ENCODE measurements at places on chromosomes 16 and 17.

DNA sequence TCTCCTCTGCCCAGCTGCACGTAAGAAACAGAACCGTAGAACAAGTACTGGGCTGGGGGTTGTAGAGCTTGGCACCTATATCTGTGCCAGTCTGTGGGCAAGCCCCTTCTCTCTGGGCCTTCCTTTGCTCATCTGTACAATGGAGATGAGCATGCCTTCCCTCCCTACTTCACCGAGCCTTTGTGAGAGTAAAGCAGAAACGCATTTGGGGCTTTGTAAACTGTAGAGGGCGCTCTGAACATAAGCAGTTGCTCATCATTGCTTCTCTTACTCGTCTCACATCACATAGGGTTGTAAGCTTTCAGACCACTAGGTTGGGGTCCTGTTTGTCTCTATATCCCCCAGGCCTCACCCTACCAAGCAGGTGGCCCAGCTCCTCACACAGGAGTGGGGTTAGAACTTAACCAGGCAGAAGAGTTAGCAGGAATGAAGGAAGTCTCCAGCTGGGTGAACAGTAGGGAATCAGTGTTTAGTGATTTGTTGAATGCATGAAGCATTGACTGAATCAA lies 15.1 kb downstream of the SAMD14 start:
- no peak for DNase-seq

DNA sequence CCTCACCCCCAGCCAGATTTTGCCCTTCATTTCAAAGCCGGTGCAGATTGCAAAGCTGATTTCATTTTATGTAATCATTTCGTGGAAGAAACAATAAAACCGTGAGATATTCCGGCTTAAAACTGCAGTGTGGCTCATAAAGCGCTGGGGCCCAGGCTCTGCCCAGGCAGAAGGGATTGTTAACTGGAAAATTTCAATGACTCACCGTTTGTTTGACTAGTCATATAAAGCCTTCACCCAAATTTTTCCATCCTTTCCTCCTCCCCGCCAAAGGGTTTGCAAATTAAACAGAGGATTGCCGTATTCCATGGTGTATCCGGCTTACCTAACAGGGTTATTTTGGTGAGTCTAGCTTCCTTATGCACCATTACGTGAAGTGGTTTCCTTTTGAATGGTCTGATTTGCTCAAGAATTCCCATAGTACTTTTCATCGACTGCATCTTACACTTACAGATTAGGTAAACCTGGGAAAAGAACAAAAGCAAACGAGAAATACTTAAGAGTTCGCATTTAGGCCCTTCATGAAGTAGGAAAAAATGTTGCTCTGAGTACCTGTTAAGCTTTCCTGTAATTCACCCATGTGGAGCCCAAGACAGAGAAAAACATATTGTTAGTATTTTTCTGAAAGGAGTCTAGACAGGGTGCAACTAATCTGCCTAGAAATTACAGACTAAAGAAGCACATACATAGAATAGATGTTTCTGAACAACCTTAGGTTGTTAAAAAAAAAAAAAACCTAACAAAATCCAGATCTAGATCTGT lies 949 bp upstream of the GSPT1 start:
- no peak for DNase-seq

- no peak for DNase-seq
These were observed 9.9 kb upstream of the USP32 start for GRCh38 chr17:60401819-60402218.

DNA sequence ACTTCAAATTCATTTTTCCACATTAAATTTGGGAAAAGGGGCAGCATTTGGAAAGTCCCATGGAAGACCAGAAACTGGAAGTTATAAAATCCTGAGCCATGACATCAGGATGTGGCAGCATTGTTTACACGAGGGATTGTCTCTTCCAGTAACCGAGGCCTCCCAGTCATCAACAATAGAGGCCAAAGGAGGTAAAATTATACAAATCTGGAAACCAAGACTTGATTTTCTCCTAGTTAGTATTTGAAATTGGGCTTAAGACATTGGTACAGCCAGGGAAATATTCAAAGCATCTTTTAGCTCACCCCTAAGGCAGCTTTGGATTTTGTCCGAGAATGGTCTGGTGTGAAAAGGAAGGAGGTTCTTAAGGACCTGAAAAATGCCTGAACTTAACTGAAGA lies 251.6 kb upstream of the FOXF1 start:
- DNase-seq = no peak

- no peak for DNase-seq
These were observed 28.2 kb upstream of the KPNB1 start for GRCh38 chr17:47621293-47622179.

GRCh38 chr16:49639739-49640431 lies 216.0 kb downstream of the ZNF423 start:
- DNase-seq = no peak

- DNase-seq = no peak
These were observed 17.6 kb downstream of the RPH3AL start for GRCh38 chr17:334974-335481.

GRCh38 chr17:36627101-36627500 lies 25.7 kb downstream of the MRM1 start:
- no peak for DNase-seq

DNA sequence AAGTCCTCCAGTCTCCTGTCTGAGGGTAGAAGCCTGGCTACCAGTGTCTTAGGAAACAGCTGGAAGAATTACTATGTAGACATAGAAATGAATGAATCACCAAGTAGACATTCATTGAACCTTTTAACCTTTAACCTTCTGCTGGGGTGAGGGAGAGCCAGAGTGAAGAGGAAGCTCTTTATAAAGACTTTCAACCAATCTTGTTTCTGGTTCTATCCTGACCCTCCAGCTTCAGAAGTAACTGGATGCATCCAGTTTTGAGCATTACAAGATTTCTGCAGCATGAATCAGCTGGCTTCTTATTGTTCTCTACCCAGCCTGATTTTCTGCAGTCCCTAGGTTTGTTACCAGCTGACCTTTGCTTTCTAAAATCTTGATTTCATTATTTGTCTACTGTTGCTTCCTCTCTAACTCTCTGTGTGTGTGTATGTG lies 8.5 kb downstream of the TEKT1 start:
- DNase-seq = no peak

DNA sequence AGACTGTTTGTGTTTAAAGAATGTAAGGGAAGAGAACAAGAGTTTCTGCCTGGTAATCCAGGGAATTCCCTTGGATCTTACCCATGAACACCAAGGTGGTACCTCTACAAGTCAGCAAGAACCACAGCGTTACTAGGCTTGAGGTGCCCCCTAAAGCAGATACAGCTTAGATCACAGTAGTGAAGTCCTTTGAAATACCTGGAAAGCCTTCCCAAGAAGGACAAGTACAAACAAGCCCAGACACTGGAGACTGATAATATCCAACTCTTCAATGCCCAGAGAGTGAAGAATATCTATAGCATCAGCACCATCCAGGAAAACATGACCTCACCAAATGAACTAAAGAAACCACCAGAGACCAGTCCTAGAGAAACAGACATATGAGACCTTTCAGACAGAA lies 3.8 kb upstream of the APPBP2 start:
- no peak for DNase-seq

GRCh38 chr16:80144191-80144590 lies 396.6 kb upstream of the DYNLRB2 start:
- no peak for DNase-seq
